ENCODE measurements at places on chromosomes 1 and 21. TPM values are rescaled to one million over a fixed set of nuclear protein-coding genes. Genes with fewer than 3 reads are reported as not detected.

- no peak for DNase-seq
Observed at GRCh38 chr1:8473121-8473875, 155.4 kb downstream of the SLC45A1 start.

Gene SOD1
- 140 TPM for total RNA-seq

GRCh38 chr1:174174461-174175329 lies 15.4 kb downstream of the RABGAP1L start:
- DNase-seq: no peak

- DNase-seq: no peak
Observed at GRCh38 chr1:165144757-165145397, 211.6 kb downstream of the LMX1A start.

GRCh38 chr1:117812869-117813511 lies 116.4 kb downstream of the GDAP2 start:
- no peak for DNase-seq

GRCh38 chr1:113835686-113836290 lies 23.5 kb upstream of the RSBN1 start:
- DNase-seq: no peak

Gene GREM2
- not detected for total RNA-seq

- DNase-seq: no peak
Observed at GRCh38 chr1:223330466-223330865, 33.5 kb downstream of the SUSD4 start.

Gene OR2L13
- not detected for total RNA-seq

Gene MROH9
- not detected for total RNA-seq

Gene ERO1B
- 16.2 TPM for total RNA-seq

DNA sequence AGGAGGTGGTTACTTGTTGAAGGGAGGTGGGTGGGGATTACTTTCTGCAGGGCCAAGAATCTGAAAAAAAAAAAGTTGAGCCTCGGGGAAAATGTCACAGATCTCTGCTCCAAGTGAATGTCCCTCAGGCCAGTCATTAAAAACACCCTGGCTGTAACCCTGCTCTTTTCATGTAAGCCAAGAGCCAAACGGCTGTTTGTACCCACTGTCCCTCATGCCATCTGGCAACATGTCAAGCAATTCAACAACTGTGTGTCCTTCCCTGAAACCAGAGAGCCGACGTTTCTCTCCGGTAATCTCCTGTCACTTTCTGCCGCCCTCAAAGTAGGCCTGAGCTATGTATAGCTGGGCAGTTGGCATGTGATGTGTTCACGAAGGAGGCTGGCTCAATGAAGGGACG lies 14.7 kb downstream of the CASQ2 start:
- DNase-seq: no peak

Gene EVI5
- 0.25 TPM for total RNA-seq

Gene DCST1
- 0.30 TPM for total RNA-seq

Gene LMOD1
- total RNA-seq: not detected

Gene SPRR2F
- total RNA-seq: not detected

DNA sequence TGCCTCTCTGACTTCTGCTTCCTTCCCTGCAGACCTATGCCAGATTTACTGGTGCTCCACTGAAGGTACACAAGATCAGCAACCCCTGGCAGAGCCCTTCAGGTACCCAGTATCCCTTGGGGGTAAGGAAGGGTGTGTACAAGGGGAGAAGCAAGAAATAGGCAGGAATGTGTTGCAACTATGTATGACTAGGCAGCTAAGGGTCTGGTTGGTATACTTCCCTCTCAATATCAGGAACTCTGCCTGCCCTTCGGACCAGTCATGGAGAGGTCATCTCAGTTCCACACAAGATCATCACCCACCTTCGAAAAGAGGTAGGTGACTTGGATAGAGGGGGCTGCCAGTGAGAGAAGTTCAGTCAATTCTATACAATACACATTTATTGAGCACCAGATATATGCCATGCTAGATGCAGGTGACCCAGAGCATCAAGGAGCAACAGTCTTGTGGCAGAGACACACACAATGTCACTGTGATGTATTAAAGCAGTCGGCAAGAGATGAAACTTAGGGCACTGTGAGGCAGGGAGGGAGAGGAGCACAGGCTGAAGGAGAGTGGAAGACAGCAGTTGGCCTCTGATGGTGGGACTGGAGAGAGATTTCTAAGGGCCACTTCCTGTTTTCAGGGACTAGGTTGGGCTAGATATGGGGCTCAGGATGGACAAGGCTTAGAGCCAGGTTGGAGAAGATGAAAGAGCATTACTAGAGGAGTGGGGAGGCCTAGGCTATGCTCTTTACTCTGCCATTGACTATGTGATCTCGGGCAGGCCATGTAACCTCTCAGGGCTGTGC lies 2.0 kb downstream of the MTX1 start:
- DNase-seq: no peak

- DNase-seq: no peak
Observed at GRCh38 chr1:187396226-187396625, 567.5 kb downstream of the PLA2G4A start.

- DNase-seq: no peak
Observed at GRCh38 chr1:216535059-216535458, 111.8 kb upstream of the USH2A start.

- no peak for DNase-seq
Observed at GRCh38 chr1:67601955-67602354, 83.0 kb upstream of the GADD45A start.

GRCh38 chr1:85059563-85059962 lies 11.3 kb upstream of the MCOLN3 start:
- no peak for DNase-seq

DNA sequence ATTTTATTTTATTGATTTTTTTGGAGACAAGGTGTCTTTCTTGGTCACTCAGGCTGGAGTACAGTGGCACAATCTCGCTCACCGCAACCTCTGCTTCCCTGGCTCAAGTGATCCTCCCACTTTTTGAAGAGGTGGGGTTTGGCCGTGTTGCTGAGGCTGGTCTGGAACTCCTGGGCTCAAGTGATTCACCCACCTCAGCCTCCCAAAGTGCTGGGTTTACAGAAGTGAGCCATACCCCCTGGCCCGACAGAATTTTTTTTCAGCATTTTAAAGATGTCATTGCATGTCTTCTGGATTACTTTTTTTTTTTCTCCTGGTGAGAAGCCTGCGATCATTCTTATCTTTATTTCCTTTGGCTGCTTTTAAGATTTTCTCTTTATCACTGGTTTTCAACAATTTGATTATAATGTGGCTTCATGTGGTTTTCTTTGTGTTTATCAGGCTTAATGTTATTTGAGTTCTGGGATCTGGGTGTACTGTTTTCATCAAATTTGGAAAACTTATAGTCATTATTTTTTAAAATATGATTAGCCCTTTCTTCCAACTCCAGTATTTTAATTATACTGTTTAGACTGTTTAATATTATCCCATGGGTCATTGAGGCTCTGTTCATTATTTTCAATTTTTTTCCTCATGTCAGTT lies 23.1 kb upstream of the PTBP2 start:
- DNase-seq: no peak

Measured in CD8-positive, alpha-beta T cell (primary cell).